ENCODE measurements at places on chromosomes 2 and 18. TPM values are rescaled to one million over a fixed set of nuclear protein-coding genes. Genes with fewer than 3 reads are reported as not detected.

The SPATA3 gene
- not detected for polyA plus RNA-seq

The KCNJ13 gene
- polyA plus RNA-seq: not detected

The ZNF2 gene
- 1.2 TPM for polyA plus RNA-seq

The SATB2 gene
- 0.57 TPM for polyA plus RNA-seq

The LRRC30 gene
- polyA plus RNA-seq: not detected

The SERPINB10 gene
- polyA plus RNA-seq: 0.06 TPM

The SULT6B1 gene
- not detected for polyA plus RNA-seq

The GRHL1 gene
- polyA plus RNA-seq: 94.7 TPM

The DSG4 gene
- polyA plus RNA-seq: 0.01 TPM

The HOXD12 gene
- polyA plus RNA-seq: not detected

The PLB1 gene
- 0.94 TPM for polyA plus RNA-seq

The TOGARAM2 gene
- 0.42 TPM for polyA plus RNA-seq

The GTF2A1L gene
- polyA plus RNA-seq: 0.24 TPM

The ASXL3 gene
- polyA plus RNA-seq: 0.06 TPM

The HOXD10 gene
- polyA plus RNA-seq: 0.18 TPM

The RUFY4 gene
- polyA plus RNA-seq: 0.28 TPM

The ELOA2 gene
- not detected for polyA plus RNA-seq

The GPR155 gene
- polyA plus RNA-seq: 1.0 TPM

The CNTNAP5 gene
- not detected for polyA plus RNA-seq

The DYNAP gene
- 9.6 TPM for polyA plus RNA-seq

The CHAC2 gene
- 4.1 TPM for polyA plus RNA-seq

The ABCG5 gene
- 0.01 TPM for polyA plus RNA-seq

The TBC1D8 gene
- polyA plus RNA-seq: 13.3 TPM

The HSPD1 gene
- polyA plus RNA-seq: 75.0 TPM

The LOXHD1 gene
- polyA plus RNA-seq: 0.02 TPM

The SFTPB gene
- 1.9 TPM for polyA plus RNA-seq

The ALPG gene
- polyA plus RNA-seq: not detected

The MITD1 gene
- 25.0 TPM for polyA plus RNA-seq

The ASB18 gene
- polyA plus RNA-seq: not detected

The SPP2 gene
- not detected for polyA plus RNA-seq

The VIT gene
- 2.8 TPM for polyA plus RNA-seq

The THSD7B gene
- 0.32 TPM for polyA plus RNA-seq

The DAW1 gene
- polyA plus RNA-seq: 0.01 TPM

The UGGT1 gene
- 6.0 TPM for polyA plus RNA-seq

The FSIP2 gene
- polyA plus RNA-seq: 0.01 TPM

The TWSG1 gene
- polyA plus RNA-seq: 5.2 TPM

The LIMS4 gene
- polyA plus RNA-seq: 0.93 TPM

The NYAP2 gene
- polyA plus RNA-seq: 0.08 TPM

The TUBA3E gene
- polyA plus RNA-seq: 0.04 TPM

The RAD51AP2 gene
- 0.05 TPM for polyA plus RNA-seq

The LRP2 gene
- not detected for polyA plus RNA-seq
